ENCODE measurements at places on chromosomes 4 and X.

DNA sequence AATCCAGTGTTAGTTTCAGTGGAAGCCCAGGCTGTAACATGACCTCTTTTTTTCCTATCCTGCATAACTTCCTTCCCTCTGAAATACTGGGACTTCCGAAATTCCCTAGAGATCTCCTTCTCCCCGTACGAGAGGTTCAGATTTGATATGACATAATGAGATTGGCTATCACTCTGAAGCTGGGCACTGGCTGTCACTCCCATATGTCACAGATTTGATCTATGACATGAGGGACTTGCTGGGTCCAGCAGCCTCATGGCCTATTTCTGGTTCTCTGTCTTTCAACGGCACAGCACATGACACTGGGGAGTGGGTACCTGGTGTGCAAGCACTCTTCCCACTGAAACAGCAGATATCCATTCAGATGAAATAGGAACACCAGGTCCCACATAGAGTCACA, 36.7 kb downstream of the PF4 start:
- no peak for DNase-seq

DNA sequence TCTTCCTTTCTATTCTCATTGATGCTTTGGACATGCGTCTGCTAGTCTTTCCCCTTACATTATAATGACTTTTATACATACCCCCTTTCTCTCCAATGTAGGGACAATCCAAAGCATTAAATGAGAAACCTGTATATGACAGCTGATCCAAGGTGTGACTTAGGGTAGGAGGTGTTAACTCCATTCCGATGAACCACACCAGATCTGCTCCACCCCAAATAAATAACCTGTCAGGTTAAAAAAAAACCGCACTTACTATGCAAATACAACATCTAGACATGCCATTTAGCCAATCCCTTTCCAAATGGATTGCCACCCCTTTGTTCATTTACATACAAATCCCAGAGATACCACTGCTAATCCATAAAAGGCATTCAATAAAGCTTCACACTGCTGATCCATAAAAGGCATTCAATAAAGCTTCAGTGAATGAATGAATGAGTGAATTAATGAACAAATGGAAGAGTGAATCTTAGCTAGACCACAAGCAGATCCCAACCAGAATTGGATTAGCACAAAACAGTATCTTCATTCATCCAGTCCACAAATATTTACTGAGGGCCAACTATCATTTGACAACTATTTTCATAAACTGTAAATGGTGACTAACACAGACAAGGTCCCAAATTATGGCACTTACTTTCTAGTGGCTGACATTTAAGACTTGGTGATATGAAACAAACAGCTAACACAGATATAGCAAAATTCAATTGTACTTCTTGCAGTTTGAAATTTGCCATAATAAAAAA, 158.9 kb upstream of the MAP3K15 start:
- DNase-seq, result no peak

DNA sequence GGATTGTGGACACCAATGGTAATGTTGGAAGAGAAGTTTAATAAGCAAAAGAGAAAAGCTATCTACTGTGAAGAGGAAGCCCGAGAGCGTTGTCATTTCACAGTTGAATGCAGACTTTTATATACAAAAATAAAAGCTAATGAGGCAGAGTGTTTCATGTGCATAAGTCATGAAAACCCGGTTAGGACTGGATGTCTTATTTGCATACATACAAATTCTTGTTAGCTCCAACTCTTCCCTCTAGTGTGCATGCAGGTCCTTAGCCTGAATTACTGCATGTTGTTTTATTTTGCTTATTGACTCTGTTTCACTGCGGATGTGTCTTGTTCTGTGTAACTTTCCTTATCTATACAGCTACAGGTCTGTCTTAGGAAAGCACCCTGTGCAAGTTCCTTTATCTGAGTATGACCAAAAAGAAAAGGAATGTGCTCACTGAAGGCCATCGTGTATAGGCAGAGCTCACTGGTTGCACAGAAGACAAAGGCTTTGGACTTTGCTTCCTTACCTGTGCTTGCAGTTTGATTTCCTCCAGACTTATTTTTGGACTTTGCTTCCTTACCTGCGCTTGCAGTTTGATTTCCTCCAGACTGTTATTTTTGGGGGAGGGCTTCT, 25.1 kb upstream of the UGT2B11 start:
- DNase-seq, result no peak

- DNase-seq, result no peak
Observed at GRCh38 chr4:175106301-175106700, 188.1 kb downstream of the ADAM29 start.

GRCh38 chrX:29488919-29489318, 726.4 kb upstream of the MAGEB2 start:
- DNase-seq, result no peak

- no peak for DNase-seq
Observed at GRCh38 chr4:123104310-123105025, 182.1 kb upstream of the NUDT6 start.

DNA sequence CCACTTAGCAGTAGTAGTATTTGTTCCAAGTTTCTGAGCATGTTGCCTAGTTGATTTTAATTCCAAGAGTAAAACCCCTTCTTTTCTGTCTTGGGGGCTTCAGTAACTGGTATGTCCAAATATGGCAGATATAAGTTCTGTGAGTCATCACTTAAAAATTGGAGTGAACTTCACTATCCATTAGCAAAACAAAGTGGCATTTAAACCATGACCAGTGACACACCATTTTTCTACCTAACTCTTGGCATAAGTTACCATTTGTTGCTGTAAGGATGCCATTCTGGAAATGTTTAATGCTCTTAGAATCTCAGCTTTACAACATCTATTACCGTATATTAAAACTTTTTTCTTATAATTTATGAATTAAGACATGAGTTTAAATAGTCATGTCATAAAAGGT, 102.0 kb downstream of the CBR4 start:
- no peak for DNase-seq

DNA sequence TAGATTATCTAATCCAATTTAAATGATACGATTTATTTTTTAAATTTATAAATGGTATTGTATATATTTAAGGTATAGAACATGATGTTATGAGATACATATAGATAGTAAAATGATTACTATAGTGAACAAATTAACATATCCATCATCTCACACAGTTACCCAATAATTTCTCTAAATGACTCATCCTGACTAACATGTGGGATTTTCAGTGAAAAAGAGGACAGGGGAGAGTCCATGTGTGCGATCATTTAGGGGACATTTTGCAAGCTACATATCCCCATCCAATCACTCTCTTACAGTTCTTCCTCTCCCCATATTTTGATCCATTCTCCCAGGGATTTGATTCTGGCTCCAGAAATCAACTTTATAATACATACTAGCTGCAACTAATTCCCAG, 88.2 kb downstream of the ABCB7 start:
- no peak for DNase-seq

DNA sequence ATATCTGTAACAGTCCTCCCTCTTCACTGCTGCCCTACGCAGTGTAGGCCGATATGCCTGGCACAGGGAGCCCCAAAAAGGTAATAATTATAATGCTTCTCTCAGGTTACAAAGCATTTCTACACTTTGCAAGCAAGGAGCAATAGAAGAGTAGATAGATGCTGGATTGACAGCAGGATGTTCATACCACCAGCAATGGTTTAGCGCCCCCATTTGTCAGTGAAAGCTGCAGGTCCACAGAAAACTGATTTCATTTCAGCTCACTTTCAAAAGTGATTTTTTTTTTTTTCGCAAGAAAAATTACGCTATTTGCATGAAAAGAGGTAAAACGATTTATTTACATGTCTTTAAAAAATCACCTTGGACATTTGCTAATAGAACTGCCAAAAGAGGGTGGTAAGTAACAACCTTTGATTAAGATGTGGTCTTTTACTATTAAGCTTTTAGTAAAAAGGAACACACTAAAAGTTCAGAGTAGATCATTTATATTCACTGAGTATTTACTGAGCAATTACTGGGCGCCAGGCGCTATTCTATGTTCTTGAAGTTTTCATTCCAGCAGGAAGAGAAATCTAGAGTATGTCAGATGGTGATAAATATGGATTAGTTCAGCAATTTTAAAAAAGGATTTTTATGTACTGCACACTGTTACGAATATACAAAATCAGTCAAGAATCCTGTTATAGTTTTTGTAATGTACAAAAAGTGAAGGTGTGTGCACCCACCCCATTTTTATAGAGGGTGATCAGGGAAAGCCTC, 34.4 kb downstream of the HPF1 start:
- no peak for DNase-seq

GRCh38 chrX:101595739-101596419, 21.9 kb downstream of the ARMCX6 start:
- peak; percentile 41 for DNase-seq

- DNase-seq, result no peak
Observed at GRCh38 chr4:123659730-123660129, 263.1 kb downstream of the SPRY1 start.

GRCh38 chr4:27316176-27316575, 455.5 kb downstream of the STIM2 start:
- DNase-seq, result no peak

DNA sequence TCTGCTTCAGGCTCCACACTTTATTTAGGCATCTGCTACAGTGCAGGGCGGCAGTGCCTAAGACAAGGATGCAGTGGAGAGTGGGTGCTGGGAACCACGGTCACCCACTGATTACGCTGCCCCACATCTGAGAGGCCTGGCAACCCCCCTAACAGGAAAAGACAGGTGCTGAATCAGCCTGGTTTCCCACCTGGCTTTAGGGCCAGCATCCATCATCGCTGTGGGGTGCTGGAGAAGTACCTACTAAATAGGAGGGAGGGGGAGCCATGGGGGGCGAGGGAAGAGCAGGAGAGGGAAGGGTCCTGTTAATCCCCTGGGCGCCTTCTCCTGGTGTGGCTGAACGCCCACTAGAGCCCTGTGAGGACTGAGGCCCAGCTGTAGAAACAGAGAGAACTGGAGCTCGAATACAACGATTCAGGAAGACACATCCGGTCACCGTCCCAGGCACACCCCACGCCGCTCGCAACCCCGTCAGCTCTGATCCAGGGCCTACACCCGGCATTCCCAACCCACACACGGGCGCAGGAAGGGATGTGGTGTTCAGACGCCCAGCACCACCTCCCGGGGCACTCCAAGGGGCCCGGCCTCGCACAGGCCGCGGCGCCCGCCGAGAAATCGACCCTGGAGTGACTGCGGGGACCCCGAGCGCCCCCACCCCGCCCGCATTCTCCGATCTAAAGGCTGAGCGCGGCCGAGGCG, 554 bp downstream of the DCTD start:
- peak; percentile 40 for DNase-seq

DNA sequence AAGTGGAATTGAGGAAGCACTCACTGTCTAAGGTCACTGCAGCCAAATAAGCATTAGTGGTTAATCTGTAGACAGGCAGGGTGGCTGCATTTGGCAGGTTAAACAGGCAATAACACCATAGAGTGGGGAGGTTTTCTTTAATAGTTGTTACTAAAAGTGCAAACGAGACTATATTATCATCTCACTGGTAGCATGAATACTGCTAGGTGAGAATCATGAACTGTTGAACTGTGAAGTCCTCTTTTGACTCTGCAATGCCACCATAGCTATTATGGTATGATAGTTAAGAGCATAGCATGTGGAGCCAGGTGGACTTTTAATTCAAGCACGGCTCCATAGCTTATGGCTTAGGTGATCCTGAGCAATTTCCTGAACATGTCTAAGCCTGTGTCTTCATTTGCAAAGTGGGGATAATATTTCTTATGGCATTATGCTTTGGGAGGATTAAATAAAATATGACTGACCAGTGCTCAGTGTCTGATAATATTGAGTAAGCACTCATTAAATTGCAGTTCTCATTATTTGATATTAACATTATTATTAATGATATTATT, 235.6 kb upstream of the HHIP start:
- no peak for DNase-seq

DNA sequence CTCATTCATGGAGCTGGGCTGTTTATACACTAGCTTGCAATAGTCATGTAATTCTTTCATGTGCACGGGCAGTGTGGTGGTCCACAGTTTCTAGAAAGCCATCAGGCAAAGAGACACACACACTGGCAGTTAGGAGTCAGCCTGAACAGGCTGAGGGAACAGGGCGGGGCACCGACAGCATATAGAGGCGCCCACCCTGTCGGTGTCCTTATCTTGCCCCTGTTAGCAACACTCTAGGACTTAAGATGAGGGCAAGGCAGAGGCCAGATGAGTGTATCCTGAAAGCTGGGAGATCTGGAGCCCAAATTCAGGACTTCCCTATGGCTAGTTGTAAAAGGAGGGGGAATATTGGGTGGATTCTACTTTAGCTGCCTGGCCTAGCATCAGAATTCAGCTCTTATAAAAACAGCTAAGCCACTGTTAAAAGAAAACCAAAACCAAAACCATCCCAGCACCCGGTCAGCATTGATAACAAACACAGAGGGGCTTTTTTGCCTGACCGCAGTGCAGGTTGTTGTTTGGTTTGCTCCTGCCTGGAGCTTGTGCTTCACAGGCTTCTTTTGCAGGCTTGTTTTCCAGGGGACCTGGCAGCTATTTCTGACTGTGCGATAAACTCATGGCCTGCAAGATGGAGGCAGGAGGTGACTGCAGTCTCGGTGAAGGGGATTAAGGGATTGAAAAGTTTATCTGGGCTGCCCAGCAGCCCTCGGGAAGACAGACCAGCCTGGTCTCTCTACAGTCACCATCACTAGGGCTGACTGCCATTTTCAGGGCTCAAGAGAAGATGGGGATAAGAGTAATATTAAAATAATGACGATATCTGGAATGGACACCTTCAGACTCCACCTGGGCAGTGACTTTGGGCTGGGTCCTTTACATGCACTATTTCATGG, 638.9 kb downstream of the MID1IP1 start:
- no peak for DNase-seq

GRCh38 chr4:114811564-114812301, 213.1 kb downstream of the UGT8 start:
- no peak for DNase-seq

DNA sequence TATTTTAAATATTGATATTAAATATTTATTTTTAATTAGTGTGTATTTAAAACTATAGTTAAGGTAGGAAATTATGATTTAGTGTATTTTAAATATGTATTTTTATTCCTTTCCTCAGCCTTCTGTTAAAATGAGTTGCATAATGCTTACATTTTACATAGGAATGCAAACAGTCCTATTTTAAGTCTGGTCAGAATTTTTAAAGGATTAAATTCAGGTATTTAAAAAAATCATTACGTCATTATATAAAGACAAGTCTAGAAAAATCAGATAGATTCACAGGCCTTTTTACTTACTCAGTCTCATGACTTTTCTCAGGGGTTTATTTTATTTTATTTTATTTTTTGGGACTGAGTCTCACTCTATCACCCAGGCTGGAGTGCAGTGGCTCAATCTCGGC, 50.4 kb upstream of the RPA4 start:
- DNase-seq, result no peak

- DNase-seq, result no peak
Observed at GRCh38 chr4:1218634-1219565, 30.0 kb downstream of the CTBP1 start.

Data from neural crest cell (in vitro differentiated cells).